Epithelial cell of prostate (primary cell): ENCODE measurements at places on chromosomes 4 and X.

- no peak for DNase-seq
Measured at GRCh38 chr4:139458543-139458942, 4.6 kb downstream of the RAB33B start.

DNA sequence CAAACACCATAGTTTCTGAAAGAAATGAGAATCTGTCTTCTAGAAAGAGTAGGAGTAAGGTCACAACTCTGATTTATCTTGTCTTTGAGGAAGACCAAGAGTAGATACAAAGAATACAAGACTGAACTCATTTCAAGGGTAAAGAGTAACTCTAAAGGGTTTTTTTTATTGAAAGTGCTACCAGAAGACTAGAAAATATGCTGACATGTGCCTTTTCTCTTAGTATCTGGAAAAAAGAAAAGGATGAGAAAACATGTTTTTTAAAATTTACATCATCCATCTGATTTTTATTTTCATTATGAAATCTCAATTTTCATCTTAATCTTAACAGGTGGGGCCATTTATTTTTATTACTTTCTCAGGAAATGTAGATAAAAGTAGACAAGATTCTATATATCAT lies 43.0 kb downstream of the UNC5C start:
- no peak for DNase-seq

GRCh38 chr4:32203340-32203739 lies 1483.2 kb downstream of the PCDH7 start:
- DNase-seq = no peak

DNA sequence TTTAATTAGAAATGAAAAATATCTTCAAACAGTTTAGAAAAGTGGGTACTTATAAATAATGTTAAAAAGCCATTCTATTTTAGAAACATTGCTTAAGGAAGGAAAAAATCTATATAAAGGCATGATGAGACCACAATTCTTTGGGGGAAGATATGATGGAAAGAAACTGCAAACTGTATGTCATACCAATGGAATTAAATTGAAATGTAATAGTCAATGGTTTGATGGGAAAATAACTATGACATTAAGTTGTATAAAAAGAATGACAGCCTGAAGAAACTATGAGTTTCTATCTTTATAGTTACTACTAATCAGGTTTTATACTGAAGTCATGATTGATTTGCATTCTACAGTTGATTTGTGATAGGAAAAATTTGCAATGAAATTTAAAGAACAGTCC lies 40.3 kb upstream of the CAMK2D start:
- DNase-seq = no peak

GRCh38 chrX:69195192-69195591 lies 29.9 kb upstream of the PJA1 start:
- DNase-seq = no peak

DNA sequence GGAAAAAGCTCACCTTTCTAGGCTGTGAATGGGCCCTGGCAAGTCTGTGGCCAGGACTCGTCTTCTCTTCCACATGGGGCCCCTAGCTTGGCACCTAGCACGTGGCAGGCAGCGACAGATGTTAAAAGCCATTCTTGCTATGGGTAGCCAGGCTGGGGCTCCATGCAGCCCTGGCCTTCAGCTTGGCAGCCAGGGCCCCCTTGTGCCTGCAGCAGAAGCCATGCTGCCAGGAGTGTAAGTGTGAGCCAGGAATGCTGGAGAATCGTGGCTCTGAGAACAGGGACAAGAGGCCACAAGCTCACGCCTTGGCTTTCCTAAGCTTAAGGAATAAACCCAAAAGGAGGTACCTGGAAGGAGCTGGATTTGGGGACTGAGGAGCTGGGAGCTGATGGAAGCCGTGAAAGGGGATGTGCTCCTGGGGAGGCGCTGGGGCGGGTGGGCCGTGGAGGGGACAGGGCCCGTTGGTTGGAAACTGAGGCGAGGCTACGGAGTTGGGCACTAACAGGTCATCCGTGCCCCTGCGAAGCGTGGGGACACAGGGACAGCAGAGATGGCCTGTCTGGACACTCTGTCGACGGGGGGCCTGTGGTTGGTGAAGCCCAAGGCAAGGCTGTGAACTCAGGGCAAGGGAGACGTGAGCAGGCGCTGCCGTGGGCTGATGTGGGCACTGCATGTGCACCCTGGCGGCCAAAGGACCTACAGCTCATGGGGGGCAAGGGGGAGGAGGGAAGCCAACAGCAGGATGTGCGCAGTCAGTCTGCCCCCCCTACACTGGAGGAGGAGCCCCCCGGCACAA lies 895 bp upstream of the OPN1LW start:
- no peak for DNase-seq

DNA sequence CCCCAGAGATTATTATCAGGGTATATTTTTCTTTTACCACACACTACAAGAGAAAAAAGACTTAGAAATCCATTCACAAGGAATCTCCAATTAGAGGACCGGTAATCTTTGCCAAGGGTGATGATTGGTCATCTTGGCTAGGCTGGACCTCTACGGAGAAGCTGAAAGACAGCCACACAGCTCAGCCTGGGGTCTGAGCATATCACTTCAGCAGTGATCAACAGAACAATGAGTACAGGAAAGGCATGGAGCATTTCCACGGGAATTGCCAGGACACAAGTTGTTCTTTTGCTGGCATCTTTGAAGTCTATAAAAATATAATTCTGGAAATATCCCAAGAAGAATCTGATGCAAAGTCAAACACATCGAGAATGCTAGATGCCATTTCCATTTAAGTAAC lies 191.5 kb downstream of the TENM3 start:
- DNase-seq = no peak

DNA sequence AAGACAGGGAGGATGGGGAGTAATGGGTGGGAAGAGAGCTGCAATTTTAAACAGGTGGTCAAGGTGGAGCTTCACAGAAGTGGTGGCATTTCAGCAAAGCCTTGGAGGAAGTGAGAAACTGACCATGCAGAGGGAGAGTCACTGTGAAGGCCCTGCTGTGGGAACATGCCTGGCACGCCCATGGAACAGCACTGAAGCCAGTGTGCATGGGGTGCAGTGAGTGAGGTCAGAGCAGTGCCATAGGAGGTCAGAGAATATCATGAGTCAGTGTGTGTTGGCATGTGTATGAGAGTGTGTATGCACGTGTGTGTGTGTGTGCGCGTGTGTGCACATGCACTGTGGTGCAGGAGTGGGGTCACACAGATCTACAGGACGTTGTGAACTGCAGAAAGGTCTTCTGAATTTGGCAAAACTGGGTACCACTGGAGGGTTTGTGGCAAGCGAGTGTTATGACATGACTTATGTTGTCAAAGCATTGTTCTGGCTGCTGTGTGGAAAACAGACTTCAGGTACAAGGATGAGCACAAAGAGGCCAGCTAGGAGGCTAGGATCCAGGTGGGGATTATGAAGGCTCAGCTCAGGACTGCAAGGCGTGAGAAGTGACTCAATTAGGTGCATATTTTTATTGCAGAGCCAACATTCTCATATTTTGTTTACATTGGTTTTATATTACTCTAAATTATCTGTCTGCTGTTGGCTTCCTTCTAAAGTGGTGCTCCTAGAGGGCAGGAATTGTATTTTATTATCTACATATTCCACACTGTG lies 34.0 kb downstream of the ZNF827 start:
- DNase-seq = peak; percentile 40

- no peak for DNase-seq
Measured at GRCh38 chr4:48321312-48321711, 20.0 kb upstream of the SLAIN2 start.

DNA sequence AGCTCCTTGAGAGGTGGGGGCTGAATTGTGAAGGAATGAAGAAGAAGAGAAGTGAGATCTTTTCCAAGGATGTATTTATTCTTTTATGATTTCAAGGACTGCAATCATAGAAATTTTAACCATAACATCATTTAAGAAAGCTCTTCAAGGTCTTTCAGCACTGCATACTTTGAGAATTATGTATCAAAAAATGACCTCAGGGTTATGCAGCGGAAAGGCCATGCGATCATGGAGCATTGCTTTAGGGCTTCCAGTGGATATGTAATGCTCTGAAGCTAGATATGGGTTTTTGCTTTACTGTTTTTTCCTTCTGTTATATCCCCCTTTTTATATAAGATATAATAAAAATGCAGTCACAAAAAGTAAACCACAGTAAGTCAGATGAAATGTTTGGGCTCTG lies 38.7 kb downstream of the SGMS2 start:
- no peak for DNase-seq

GRCh38 chrX:75151827-75152592 lies 4.1 kb downstream of the ABCB7 start:
- DNase-seq = no peak

GRCh38 chr4:37821953-37822605 lies 4.4 kb upstream of the PGM2 start:
- no peak for DNase-seq

GRCh38 chr4:105637408-105638176 lies 70.9 kb downstream of the INTS12 start:
- DNase-seq = no peak

DNA sequence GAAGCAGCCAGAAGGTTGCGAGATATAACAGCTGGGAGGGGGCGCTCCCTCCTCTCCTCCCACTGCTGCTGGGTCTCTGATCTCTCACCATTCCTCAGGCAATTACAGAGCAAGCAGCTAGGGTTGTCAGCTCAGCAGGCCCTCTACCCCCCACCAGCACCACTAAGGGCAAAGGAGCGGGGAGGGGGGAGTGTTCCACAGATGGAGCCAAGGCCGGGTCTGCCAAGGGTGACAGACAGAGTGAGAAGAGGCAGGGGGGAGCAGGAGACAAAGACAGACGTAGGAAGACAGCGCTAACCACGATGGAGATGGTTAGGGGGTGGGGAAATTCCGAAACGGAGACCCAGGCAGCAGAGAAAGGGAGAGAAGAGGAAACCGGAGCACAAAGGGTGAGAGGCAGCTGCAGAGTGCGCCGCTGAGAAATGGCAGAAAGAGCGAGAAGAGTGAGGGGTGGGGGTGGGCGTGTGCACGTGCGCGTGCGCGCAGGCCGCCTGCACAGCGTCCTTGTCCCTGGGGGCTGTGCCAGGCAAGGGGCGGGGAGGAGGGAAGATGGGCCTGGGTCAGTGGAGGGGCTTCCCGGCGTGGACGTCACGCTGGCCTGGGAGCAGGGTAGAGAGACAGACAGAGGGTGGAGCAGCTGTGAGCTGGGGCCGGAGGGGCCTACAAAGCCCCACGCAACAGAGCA lies 6.9 kb downstream of the L1CAM start:
- no peak for DNase-seq

DNA sequence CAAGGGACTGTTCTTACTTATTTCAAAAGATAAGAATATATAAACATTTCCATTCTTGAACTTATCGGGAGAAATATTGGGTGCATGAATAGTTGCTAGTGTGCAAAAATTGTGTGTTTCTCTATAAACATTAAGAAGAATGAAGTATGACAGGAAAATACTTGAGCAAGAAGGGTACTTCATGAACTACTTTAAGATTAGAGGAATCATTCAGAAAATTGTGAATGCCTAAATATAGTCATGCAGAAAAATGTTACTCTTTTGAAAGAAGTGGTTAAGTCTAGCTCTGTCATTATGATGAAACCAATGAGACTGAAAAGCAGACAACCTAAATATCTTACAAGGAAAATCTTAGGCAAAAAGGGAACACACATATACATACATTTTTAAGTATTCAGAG lies 207.8 kb upstream of the PCDH18 start:
- DNase-seq = no peak

GRCh38 chrX:123753656-123754350 lies 21.0 kb upstream of the THOC2 start:
- DNase-seq = no peak

DNA sequence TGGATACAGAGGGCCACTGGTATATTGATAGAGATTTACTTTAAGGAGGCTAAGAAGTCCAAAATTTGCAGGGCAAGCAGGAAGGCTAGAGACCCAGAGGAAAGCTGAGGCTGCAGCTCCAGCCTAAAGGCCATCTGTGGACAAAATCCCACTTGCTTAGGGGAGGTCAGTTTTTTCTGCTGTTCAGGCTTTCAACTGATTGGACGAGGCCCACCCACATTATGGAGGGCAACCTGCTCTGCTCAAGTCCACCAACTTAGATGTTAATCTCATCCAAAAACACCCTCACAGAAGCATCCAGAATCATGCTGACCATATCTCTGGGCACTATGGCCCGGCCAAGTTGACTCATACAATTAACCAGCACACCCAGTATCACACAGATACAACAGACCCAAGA lies 176.3 kb downstream of the EVC2 start:
- no peak for DNase-seq

GRCh38 chr4:27692158-27692557 lies 831.5 kb downstream of the STIM2 start:
- peak; percentile 39 for DNase-seq

GRCh38 chrX:1852082-1852481 lies 237.2 kb downstream of the ASMT start:
- DNase-seq = no peak

GRCh38 chr4:130068072-130068471 lies 972.1 kb downstream of the C4orf33 start:
- no peak for DNase-seq

- DNase-seq = no peak
Measured at GRCh38 chr4:25879991-25880651, 17.3 kb upstream of the SEL1L3 start.

- no peak for DNase-seq
Measured at GRCh38 chrX:20517565-20517964, 250.9 kb upstream of the RPS6KA3 start.

DNA sequence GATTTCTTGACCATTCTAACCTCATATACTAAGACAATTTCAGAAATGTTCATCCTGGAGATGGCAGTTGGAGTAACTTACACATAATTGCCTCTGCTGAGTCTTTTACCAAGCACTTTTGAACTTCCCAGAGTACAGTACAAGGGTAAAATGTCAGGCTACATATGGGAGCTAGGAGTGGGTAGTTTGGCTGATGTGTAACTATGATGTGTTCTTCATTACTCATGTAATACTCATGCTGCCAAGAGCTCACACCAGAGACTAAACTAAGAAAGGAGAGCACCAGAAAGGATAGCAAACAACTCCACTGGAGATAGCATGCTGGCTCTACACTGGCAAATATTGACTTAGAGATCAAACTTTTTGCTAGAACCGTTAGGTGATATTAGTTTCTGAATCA lies 194.0 kb downstream of the PDGFRA start:
- DNase-seq = peak; percentile 20

DNA sequence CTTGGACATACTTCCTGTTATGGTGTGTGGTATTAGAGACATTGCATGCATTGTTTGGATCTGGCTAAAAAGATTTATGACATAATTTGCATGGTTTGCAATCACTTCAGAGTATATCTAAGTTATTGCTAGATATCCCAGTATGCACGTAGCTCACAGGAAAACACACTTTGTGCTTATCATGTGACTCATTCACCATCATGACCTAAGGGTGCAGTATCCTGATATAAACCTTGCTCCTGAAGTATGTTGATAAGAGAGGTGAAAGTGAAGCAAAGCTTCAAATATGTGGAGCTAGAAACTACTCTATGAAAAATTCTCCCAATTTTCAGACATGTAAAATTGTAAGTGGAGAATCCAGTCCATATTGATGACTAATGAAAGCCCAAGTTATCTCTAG lies 46.9 kb upstream of the GRXCR1 start:
- no peak for DNase-seq
